ENCODE measurements at places on chromosomes 1 and 21.
A peak's percentile ranks its signal among the peaks of the same experiment; 100 is the strongest.

- peaks cover 26% of the 10 kb centered on the region for H3K4me1 ChIP-seq
- H3K27ac ChIP-seq: no peak overlapping the region
- DNase-seq: no peak
- H3K4me3 ChIP-seq: no peak overlapping the region
Measured at GRCh38 chr1:115670476-115671175, 28.9 kb downstream of the VANGL1 start.

GRCh38 chr1:39632682-39633417, 6.6 kb downstream of the HEYL start:
- H3K36me3 ChIP-seq: no peaks in the 10 kb centered on the region
- DNase-seq: peak; percentile 45
- H3K4me3 ChIP-seq: no peak overlapping the region
- H3K4me1 ChIP-seq: peaks cover 8% of the 10 kb centered on the region
- H3K27me3 ChIP-seq: peaks cover 77% of the 10 kb centered on the region
- H3K27ac ChIP-seq: peak overlapping the region; percentile 69

- H3K4me3 ChIP-seq: peak overlapping the region; percentile 69
- DNase-seq: peak; percentile 33
- no peaks in the 10 kb centered on the region for H3K27me3 ChIP-seq
Measured at GRCh38 chr1:6603915-6604558, 1.4 kb upstream of the KLHL21 start.

DNA sequence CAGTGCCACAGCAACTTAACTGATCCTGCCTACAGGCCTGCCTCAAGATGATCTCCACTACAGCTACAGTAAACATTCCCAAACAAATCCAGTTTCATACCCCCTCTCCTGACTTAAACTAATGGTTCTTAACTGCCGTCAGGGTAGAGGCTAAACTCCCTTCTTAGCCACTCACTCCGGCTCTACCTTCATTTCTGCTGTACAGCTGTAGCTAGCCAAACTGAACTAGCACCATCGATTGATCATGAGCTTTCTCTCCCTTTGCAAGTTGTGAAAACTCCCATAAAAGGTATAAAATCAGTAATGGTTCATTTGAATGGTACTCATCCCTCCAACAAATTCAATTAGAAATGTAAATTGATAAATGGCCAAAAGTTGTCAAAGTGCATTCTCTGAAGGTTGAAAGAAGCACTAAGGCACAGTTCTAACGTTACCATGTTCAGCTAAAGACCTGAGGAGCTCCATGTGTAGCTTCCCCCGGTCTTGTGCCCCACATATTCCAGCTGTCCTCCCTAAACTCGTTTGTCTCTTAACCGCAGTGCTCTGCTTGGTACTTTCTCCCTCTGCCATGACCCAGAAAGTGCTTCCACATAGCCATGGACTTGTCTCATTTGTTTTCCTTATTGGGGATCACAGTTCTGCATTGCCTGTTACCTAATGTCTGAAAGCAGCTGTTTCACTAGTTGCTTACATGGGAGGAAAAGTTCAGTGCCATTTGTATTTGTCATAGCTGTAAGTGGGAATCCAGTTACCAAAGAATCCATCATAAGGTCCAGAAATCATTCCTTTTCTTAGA, 49.8 kb downstream of the DHX9 start:
- no peak overlapping the region for H3K4me3 ChIP-seq
- H3K27ac ChIP-seq: peak overlapping the region; percentile 57

GRCh38 chr1:159937054-159937750, 8.2 kb downstream of the IGSF9 start:
- peaks cover 37% of the 10 kb centered on the region for H3K36me3 ChIP-seq
- H3K27ac ChIP-seq: no peak overlapping the region
- no peaks in the 10 kb centered on the region for H3K27me3 ChIP-seq
- no peak for DNase-seq
- H3K4me1 ChIP-seq: peaks cover 41% of the 10 kb centered on the region
- peak overlapping the region; percentile 6 for H3K4me3 ChIP-seq

- H3K4me3 ChIP-seq: no peak overlapping the region
- no peaks in the 10 kb centered on the region for H3K36me3 ChIP-seq
- DNase-seq: no peak
- no peak overlapping the region for H3K27ac ChIP-seq
- H3K4me1 ChIP-seq: no peaks in the 10 kb centered on the region
Measured at GRCh38 chr1:67599085-67599484, 85.9 kb upstream of the GADD45A start.

DNA sequence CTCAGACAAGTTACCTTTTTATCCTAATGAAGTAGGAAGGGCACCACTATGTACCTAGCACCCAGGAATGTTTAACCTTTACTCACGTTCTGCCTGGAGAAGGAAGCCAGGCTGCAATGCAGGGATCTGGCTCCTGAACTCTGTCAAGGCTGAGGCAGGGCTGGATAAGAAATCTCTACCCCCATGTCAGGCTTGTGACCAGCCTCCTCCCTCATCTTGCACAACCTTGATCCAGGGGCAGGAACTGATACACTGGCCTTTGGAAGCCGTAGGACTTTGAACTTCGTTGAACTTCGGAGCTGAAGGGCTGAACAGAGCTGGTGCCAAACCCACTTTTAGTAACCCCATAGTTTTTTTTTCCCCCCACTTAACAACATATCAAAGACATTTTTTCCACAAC, 8.0 kb upstream of the AKR1A1 start:
- DNase-seq: no peak
- H3K36me3 ChIP-seq: no peaks in the 10 kb centered on the region
- H3K27ac ChIP-seq: no peak overlapping the region
- H3K27me3 ChIP-seq: peaks cover 9% of the 10 kb centered on the region
- peaks cover 8% of the 10 kb centered on the region for H3K4me1 ChIP-seq
- H3K4me3 ChIP-seq: no peak overlapping the region

GRCh38 chr1:54850069-54850730, 36.8 kb downstream of the DHCR24 start:
- DNase-seq: no peak
- H3K27me3 ChIP-seq: no peaks in the 10 kb centered on the region
- no peaks in the 10 kb centered on the region for H3K4me1 ChIP-seq
- H3K4me3 ChIP-seq: no peak overlapping the region

- peaks cover 4% of the 10 kb centered on the region for H3K36me3 ChIP-seq
- no peak overlapping the region for H3K4me3 ChIP-seq
- no peaks in the 10 kb centered on the region for H3K27me3 ChIP-seq
Measured at GRCh38 chr1:103513711-103514110, 11.8 kb upstream of the RNPC3 start.

DNA sequence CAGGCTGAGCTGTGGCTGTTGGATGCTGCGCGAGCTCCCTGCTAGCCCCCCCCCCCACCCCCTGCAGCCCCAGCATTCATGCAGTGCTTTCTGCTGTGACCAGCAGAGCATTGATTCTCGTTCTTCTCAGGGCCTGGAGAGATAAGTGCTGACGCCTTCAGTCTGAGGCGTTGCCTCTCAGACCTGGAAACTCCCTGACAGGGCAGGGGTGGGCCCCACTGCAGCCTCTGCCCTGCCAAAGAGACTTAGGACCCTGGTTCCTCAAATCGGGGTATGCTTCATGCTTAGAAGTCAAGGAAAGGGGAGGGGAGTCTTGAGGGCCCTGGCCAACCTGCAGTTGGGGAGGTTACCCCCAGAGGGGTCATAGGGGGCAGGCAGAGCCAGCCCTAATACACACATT, 38.5 kb downstream of the PTPRF start:
- H3K36me3 ChIP-seq: peaks cover 17% of the 10 kb centered on the region
- DNase-seq: no peak
- H3K4me1 ChIP-seq: peaks cover 34% of the 10 kb centered on the region
- H3K4me3 ChIP-seq: no peak overlapping the region
- no peaks in the 10 kb centered on the region for H3K27me3 ChIP-seq

- H3K4me3 ChIP-seq: peak overlapping the region; percentile 92
- H3K27me3 ChIP-seq: no peaks in the 10 kb centered on the region
- DNase-seq: no peak
- H3K27ac ChIP-seq: peak overlapping the region; percentile 95
- peaks cover 73% of the 10 kb centered on the region for H3K4me1 ChIP-seq
Measured at GRCh38 chr1:204286831-204287421, 72.8 kb downstream of the PLEKHA6 start.

DNA sequence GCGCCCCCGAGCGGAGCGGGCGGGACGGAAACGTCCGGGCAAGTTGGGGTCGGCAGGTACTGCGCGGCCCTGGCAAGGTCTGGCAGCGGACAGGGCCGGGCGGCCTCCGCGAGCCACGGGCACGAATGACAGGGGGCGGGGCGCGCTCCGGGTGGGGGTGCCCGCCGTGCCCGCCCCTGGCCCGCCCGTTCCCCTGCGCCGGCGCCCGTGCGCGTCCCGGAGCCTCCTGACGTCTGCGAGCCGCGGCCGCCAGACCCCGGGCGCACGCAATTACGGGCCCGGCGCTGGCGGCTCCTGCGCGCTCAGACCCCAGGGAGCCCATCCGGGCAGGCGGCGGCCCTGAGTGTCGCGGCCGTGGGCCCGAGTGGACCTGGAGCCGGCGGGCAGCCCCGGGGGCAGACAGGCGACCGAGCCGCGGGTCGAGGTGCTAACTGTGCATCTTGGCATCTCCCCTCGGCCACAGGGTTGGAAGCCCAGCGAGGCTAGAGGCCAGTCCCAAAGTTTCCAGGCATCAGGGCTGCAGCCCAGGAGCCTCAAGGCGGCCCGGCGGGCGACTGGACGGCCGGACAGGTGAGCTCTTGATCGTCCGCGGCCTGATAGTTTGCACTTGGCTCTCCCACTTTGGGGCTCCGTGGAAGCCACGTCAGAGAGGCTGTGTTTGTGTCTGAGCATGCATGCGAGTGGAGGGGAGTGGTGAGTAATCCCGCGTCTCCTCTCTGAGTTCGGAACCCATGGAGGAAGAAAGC, 918 bp downstream of the MIB2 start:
- DNase-seq: no peak
- no peaks in the 10 kb centered on the region for H3K27me3 ChIP-seq
- peak overlapping the region; percentile 77 for H3K4me3 ChIP-seq
- H3K27ac ChIP-seq: peak overlapping the region; percentile 70

DNA sequence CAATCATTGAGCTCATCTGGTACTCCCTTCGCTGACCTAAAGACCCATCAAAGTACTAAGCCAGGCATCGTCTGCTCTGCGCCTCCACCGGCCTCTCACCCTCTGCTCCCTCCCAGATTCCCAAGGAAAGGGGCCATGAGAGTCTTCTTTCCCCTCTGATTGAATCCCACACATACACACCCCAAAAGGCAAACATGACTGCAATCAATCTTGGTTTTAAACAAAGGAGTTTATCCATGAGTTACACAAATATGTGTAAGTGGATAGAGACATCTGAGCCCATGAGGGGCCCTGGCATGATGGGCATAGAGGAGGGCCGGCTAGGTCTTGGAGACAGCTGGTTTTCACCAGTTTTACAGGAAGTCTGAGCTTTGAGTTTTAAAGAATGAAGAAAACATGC, 50.9 kb downstream of the CAPN2 start:
- peaks cover 23% of the 10 kb centered on the region for H3K27me3 ChIP-seq
- H3K27ac ChIP-seq: peak overlapping the region; percentile 76
- H3K4me1 ChIP-seq: peaks cover 38% of the 10 kb centered on the region
- no peak for DNase-seq
- H3K36me3 ChIP-seq: peaks cover 5% of the 10 kb centered on the region
- peak overlapping the region; percentile 31 for H3K4me3 ChIP-seq

DNA sequence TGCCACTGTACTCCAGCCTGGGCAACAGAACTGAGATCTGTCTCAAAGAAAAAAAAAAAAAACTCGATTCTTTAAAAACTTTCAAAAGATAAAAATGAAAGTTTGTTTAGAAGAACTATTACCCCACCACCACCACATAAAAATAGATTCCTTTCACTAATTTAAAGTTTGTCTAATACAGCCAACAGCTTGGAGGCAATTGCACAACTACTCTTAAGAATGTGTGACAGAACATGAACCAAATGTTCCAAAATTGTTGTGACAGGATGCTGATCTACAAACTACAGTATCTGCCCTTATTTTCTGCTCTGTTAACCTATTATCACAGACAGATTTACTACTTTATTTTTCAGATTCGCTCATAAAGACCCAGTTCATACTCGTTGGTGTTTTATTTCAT, 5.5 kb upstream of the TGFBR3 start:
- no peaks in the 10 kb centered on the region for H3K36me3 ChIP-seq
- DNase-seq: no peak
- no peak overlapping the region for H3K4me3 ChIP-seq

GRCh38 chr1:5601516-5601915, 390.7 kb downstream of the NPHP4 start:
- DNase-seq: no peak
- peaks cover 30% of the 10 kb centered on the region for H3K27me3 ChIP-seq
- H3K27ac ChIP-seq: no peak overlapping the region
- H3K4me1 ChIP-seq: peaks cover 27% of the 10 kb centered on the region
- no peaks in the 10 kb centered on the region for H3K36me3 ChIP-seq

- H3K4me1 ChIP-seq: peaks cover 3% of the 10 kb centered on the region
- no peak overlapping the region for H3K27ac ChIP-seq
- peaks cover 6% of the 10 kb centered on the region for H3K36me3 ChIP-seq
- H3K4me3 ChIP-seq: no peak overlapping the region
Measured at GRCh38 chr1:16988210-16988609, 7.8 kb upstream of the MFAP2 start.

DNA sequence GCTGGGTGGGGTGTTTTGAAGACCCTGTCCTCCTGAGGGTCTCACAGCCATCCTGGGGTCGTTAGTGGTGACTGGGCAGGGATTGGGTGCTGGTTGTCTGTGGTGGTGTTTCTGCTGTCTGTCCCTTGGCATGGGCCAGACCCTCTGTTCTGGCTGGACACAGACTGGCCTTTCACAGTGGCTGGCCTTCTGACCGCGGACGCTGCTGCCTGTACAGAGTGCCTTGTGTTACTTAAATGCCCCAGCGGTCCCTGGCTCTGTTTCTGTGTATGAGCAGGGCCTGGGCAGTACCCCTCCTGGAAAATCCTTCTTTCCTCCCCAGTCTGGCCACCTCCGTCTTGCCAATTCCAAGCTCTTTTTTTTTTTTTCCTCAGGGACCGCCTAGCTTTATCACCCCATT, 50.9 kb downstream of the SH3BGR start:
- no peaks in the 10 kb centered on the region for H3K36me3 ChIP-seq
- H3K4me3 ChIP-seq: no peak overlapping the region
- no peak for DNase-seq
- H3K4me1 ChIP-seq: peaks cover 3% of the 10 kb centered on the region
- H3K27ac ChIP-seq: no peak overlapping the region
- no peaks in the 10 kb centered on the region for H3K27me3 ChIP-seq

- H3K4me3 ChIP-seq: no peak overlapping the region
- no peaks in the 10 kb centered on the region for H3K36me3 ChIP-seq
- H3K4me1 ChIP-seq: no peaks in the 10 kb centered on the region
- H3K27me3 ChIP-seq: no peaks in the 10 kb centered on the region
- no peak overlapping the region for H3K27ac ChIP-seq
Measured at GRCh38 chr1:159352436-159352835, 50.3 kb downstream of the FCER1A start.

DNA sequence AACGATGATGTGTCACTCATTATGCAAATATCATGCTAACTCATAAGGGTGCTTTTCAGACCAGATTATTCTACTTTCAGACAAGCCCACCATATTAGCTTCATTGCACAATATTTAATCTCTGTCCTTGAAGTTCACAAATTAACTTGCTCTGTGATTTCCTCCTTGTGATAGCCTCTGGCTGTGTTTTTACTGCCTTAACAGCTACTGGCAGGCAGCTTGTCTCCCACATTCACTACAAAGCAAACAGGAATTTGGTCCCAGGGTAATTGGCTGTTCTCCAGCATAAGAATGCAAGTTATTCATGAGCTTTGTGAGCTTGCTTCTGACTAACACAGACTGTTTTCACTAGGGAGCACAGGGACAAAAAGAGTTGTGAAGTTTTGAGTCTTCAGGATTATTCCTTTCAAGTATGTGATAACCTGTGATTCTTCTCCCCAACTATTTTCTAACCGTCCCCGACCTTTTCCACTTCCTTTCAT, 87.9 kb upstream of the HMCN1 start:
- H3K36me3 ChIP-seq: peaks cover 8% of the 10 kb centered on the region
- no peaks in the 10 kb centered on the region for H3K27me3 ChIP-seq
- DNase-seq: no peak
- peaks cover 34% of the 10 kb centered on the region for H3K4me1 ChIP-seq
- H3K4me3 ChIP-seq: peak overlapping the region; percentile 19
- H3K27ac ChIP-seq: peak overlapping the region; percentile 85

Data from progenitor cell of endocrine pancreas (in vitro differentiated cells).